ENCODE measurements at places on chromosomes 6 and 20.

DNA sequence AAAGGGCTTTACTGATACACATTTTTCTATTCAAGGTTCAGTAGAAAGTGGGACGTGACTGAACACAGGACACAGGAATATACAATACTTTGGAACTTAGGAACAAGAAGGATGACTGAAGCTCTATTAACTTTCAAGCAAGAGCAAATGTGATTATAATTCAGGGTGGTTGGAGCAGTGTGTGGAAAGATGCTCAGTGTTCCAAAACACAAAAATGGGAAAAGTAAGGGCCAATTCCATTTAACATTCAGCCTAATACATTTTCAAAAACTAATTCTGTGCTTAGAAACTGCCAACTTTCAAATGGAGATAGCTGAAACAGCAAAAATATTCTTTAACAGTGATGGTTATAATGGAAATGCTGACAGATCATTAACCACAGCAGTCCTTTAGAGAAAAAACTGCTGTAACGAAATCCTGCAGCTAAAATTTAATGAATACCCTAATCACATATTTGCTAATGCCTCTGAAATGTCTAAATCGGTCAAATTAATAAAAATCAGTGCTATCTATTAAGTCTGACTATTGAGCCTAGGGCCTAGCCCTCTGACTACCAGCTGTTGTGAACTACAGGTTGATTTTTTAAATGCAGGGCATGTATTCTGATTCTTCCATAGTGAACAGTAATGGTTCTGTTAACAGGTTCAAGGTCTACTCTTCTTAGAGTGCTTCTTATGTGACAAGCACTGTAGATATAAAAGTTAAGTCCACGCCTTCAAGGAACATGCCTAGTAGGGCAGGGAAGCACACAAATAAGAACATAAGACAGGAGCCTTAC, 45.9 kb downstream of the RARS2 start:
- no peak for DNase-seq

DNA sequence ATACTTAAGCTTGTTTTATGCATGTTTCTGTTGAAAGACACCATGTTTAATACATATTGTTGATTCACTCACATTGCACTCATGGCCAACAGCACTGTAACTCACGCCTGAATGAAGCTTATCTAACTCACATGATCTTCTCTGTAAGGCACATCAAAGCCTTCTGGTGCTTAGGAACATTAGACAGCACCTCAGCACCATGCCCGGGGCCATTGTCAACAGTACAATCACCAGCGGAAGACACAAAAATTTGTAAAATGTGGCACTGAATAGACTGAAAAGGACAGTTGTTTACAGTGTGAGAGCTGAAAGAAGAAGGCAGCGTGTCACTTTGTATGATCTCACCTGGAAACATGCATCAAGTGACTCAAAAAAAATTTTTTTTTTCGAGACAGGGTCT, 8.9 kb upstream of the TCF15 start:
- DNase-seq: no peak

- DNase-seq: no peak
Observed at GRCh38 chr6:100281471-100281901, 183.2 kb downstream of the SIM1 start.

DNA sequence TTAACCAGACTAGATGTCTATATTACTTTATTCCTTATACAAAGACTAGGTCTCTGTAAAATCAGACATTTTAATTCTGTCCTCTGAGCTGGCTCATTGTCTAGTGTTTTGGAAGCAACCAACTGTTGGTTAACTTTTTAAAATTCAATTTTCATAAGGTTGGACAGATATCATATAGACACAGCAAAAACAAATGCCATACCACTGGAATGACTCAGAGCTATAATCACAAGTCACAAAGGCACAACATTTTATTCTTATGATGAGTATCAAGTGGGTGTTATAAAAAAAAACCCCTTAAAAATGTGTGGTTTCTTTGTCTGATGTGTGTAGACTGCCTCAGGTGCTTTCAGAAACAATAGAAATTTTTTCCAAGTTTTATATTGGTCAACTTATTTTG, 296.2 kb upstream of the MARCKS start:
- DNase-seq: no peak

DNA sequence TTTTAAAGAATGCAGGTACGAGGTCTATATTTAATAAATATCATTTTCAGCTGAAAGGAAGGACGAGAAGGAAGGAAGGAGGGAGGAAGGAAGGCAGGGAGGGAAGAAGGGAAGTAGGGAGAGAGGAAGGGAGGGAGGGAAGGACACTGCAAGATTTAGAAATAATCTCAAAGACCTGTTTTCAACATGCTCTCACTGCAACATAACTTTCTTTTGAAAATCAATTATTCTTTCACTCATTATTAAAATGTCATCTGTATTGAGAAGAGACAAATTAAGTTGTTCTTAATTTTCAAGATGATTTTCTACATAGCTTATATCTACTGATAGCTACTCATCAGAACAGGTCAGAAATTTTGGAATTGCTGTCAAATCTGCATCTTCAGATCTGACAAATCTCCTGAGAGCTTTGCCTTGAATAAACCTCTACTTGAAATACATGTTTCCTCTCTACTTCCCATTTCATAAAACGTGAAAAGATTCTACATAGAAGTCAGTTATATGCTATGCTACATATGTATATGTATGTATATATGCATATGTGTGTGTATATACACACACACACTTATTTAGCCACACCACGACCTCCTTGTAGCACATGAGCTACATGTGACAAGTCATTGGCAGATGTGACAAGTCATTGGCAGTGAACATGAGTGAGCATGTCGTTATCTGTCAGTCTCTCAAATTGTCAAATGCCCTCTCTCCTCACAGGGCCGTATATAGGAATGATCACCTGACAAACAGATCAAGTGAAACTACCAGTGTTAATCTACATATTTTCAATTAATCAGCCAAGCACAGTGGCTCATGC, 241.6 kb downstream of the LY86 start:
- DNase-seq: no peak

DNA sequence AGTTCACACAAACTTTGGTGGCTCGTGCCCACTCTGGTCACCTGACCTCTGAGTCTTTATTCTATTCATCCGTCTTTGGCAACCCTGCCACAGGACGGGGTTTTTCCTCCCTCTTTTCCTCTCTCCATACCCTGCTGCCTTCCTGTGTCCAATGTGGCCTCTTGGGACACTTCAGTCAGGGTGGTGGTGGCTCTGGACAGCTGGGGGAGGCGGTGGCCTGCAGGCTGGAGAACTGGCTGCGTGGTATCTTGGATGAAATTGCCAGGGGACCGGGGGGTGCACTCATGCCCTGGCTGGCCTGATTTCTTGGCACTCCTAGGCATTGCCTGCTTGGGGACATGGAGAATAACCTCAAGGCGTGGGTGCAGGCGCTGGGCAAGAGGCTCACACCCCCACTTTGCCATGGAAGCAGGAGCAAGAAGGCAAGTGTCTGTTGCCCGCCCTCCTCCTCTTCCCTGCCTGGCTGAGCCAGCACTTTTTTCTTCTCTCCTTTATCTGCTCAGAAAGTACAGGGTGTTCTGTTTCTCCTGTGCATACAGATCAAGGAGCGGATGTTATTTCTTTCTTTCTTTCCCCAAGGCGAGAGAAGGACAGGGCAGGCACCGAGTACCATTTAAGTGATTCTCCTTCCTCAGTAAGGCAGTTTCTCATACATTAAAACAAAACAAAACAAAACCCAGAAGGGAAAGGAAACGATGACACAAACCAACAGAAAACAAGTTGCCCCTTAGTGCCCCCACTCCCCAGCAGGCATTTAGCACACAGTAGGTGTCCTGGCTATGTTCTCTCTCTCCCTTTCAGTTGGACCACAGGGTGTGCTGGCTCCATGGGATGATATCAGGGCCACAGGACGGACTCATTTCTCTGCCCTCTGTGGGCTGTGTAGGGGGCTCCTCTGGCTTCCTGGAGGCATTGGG, 155.5 kb upstream of the RNF24 start:
- DNase-seq: no peak

GRCh38 chr6:21597801-21598673, 4.5 kb downstream of the SOX4 start:
- DNase-seq: no peak
